ENCODE measurements at places on chromosomes 4 and X. TPM values are rescaled to one million over a fixed set of nuclear protein-coding genes. Genes with fewer than 3 reads are reported as not detected.

AMTN gene
- total RNA-seq, result not detected

DNA sequence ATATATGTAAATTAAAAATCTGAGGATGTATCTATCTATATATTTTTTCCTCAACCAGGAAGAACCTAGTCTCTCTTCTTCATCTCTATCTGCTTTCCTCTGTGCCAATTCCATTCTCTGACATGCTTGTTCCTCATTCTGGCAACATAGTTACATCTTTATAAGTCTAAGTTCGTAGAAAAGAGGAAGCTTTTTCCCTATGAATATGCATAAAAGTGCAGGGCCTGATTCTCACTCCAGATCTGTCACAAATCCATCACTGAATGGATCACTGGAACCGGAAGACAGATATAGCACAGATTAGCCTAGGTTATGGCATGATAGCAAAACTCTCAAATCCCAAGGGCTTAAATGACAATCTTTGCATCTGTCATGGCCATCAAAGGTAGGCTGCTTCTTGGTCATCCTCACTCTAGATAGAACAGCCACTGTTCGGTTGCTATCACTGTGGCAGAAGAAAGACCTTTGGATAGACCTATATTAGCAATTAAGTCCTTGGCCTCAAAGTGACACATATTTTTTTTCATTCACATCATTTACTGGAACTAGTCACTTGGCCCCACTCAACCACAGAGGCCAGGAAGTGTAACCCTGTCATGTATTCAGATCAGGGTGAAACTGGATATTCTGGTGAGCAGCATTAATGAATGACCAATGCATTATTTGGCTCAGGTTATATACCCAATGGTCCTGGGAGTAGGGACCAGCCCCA lies 22.2 kb downstream of the DTHD1 start:
- DNase-seq, result no peak

DNA sequence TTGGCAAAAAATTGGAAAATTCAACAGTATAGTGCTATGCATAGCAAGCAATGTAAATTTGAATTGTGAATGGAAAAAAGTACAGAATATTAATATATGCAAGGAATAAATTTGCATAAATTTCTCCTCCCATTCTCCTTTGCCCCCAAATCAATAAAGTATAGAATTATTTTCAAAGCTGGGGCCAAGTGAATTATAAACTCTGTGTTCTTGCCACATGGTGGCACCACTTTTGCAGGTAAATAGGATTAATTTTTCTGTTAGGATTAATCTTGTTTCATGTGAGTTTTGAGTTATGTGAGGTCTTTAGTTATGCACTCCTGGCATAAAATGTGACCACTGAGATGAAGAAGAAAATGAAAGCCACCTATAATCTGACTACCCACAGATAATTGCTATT lies 19.9 kb downstream of the COPS4 start:
- DNase-seq, result no peak

- DNase-seq, result no peak
Measured at GRCh38 chr4:184019076-184019475, 114.0 kb downstream of the STOX2 start.

DNA sequence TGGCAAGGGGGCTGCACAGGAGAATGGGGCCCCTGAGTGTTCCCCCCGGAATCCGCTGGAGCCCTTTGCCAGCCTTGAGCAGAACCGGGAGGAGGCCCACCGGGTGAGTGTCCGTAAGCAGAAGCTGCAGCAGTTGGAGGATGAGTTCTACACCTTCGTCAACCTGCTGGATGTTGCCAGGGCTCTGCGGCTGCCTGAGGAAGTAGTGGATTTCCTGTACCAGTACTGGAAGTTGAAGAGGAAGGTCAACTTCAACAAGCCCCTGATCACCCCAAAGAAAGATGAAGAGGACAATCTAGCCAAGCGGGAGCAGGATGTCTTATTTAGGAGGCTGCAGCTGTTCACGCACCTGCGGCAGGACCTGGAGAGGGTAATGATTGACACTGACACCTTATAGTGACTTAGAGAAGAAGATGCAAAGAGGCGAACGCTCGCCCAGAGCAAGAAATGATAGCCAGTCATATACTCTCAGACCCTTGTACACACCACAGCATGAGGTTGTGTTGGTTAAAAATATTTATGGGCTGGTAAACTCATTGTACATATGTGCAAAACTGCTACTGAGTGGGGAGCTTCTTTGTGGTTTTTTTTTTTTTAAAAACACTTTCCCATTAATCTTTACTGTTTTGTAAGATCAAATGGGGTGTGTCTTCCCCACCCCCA lies 52.5 kb downstream of the JADE1 start:
- no peak for DNase-seq

DNA sequence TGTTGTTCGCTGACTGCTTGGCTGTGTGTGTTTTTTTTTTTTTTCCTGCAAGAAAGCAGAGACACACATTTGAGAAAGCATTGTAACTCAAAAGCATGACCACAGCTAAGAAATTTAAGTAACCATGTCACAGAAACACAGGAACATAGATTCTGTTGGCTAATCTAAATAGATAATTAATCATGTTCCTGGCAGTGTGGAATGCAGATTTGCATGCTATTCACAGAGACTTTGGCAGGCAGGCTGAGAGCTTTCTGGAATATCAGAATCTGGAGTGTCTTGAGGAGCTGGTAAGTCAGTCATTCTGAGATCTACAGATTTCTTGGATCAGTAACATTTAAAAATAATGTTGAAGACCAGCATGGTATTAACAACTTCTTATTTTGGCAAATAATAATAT lies 33.2 kb upstream of the SMS start:
- no peak for DNase-seq

GRCh38 chr4:71138007-71138615 lies 144.7 kb downstream of the DCK start:
- DNase-seq, result no peak

Data from left cardiac atrium (tissue), 4 donors.